Umbilical cord (tissue), 2 donors: ENCODE measurements at places on chromosomes 6 and 20.

DNA sequence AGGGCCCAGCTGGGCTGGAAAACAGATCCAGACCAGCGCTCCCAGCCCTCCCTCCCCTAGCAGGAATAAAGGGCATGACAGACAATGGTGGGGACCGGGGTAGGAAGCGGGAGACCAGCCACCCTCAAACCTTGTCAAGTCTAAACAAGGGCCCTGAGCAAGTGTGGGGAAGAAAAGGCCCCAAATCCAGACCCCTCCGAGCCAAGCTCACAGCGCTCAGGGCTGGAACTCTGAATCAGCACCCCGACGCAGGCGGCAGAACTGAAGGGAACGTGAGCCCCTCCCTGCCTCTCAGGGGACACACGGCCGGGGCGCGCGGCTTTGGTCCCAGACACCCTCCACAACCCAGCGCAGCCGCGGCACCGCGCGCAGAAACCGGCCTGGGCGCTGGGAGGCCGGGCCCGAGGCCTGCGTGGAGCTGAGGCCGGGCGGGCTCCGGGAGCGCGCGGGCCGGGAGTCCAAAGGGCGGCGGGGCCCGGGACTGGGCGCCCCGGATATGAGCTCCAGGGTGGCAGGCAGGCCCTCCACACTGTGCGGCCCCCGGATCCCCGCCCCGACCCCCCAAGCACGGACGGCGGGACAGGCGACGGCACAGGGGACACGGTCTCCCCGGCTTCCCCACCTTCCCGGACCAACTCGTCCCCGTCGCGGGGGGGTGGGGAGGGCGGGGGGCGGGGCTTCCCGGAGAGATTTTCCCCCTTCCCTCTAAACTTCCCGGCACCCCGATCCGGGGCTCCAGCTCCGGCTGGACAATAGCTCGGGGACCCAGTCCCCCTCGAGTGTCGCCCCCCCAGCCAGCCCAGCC, 641 bp downstream of the TEAD3 start:
- DNase-seq, result peak; percentile 64

DNA sequence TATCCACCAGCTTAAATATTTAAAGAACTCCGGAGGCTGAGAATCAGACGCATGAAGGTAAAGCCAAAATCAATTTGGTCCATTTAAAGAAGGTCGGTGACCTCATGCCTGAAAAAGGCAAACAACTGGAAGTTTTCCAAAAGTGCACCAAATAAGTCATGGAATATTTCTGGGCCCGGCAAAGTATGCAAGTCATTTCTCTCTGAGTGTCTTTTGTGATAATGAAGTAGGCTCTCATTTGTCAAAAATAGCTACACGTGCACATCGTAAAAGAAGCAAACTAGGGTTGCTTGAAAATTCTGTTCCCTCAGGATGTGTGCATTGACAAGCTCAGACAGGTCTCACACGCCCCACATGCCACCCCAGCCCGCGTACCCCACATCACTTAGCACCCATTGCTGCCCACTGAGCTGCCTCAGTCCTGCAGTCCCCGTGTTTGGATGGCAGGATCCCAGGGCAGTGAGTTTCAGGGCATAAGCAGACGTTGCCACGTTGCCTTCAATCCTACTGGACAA, 20.5 kb upstream of the PYGB start:
- peak; percentile 45 for DNase-seq

- no peak for DNase-seq
Measured at GRCh38 chr20:25030649-25031207, 27.2 kb downstream of the ACSS1 start.

DNA sequence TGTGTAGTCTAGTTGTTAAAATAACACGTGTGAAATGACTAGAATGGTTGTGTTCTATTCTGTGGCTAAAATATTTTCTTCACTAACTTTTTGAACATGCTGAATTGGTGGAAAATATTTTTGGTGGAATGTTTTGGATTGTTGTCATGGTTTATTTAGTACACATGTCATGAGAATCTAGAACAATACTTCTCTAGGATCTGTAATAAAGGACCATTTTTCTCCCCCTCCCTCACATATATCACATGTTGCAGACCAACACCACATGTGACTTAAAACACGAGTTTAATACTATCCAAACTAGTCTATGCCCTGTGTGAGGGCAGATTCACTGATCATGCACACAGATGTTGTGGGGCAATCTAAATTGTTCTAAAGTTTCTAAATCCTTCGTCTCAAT, 29.2 kb downstream of the FIG4 start:
- DNase-seq, result no peak

GRCh38 chr6:3162565-3163247, 5.4 kb upstream of the TUBB2A start:
- peak; percentile 81 for DNase-seq

GRCh38 chr20:9306521-9306920, 207.9 kb upstream of the LAMP5 start:
- no peak for DNase-seq

DNA sequence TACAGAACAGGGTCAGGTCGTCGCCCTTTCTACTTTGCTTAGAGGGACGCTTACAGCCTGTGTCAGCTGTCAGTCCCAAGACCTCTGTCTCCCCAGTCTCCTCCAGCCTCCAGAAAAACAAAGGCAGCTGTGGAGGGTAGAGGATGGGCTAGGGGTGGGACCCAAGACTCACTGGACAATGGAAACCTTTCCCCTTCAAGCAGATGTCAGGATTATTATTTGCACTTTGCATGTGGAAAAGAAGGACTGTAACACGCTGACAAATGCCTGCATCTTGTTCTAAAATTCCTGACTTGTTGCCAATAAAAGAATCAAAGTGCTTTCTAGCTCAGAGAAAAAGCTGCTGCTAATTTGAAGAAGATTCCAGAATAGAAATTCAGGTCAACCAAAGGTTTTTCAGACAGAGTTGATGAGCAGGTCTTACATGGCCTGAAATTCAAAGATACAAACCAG, 58.7 kb downstream of the SNX5 start:
- peak; percentile 73 for DNase-seq

GRCh38 chr6:162906479-162906878, 178.7 kb downstream of the PACRG start:
- no peak for DNase-seq

GRCh38 chr6:81381382-81381916, 371.0 kb downstream of the TENT5A start:
- DNase-seq, result no peak

- no peak for DNase-seq
Measured at GRCh38 chr20:12927489-12927888, 81.3 kb upstream of the SPTLC3 start.

- DNase-seq, result no peak
Measured at GRCh38 chr6:26118999-26119398, 31.8 kb downstream of the HFE start.

DNA sequence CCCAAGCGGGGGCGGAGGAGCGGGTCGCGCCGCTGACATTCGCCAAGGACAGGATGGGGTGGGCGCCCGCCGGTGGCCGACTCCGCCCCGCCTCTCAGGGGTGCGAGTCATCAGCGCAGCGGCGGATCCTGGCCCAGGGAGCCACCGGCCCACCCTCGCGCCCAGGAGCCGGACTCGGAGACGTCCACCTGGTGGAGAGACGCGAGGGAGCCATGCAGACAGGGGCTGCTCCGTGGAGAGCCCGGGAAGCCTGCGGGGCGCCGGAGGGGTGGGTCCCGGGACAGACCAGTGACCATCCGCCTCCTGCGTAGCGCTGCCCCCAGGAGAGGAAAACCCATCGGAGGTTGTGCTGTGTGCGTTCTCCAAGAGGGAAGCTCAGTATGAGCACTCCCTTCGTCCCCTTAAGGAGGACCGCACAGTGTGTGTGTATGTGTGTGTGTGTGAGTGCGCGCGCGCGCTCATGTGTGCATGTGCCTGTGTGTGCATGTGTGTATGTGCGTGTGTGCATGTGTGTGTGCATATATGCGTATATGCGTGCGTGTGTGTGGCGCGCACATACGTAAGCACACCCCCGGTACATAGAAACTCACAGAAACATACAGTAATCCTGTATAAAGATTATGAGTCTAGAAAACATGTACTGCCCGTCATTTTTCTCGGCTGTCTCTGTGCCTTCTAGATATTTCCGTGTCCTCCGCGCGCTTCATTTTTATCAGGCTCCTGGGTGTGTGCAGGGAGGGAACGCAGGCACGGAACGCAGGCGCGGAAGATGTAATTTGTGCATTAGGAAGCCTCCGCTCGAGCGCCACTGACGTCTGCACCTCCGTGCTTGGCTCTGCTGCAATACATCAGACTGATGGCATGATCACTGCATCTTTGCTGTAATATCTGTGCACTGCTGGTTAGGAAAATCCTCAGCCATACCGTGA, 158.9 kb downstream of the TBXT start:
- peak; percentile 71 for DNase-seq

GRCh38 chr6:118788702-118789101, 105.2 kb upstream of the ASF1A start:
- DNase-seq, result no peak

- DNase-seq, result no peak
Measured at GRCh38 chr6:166325383-166326042, 16.8 kb downstream of the SFT2D1 start.

GRCh38 chr20:43820731-43821330, 93.8 kb upstream of the TOX2 start:
- no peak for DNase-seq

DNA sequence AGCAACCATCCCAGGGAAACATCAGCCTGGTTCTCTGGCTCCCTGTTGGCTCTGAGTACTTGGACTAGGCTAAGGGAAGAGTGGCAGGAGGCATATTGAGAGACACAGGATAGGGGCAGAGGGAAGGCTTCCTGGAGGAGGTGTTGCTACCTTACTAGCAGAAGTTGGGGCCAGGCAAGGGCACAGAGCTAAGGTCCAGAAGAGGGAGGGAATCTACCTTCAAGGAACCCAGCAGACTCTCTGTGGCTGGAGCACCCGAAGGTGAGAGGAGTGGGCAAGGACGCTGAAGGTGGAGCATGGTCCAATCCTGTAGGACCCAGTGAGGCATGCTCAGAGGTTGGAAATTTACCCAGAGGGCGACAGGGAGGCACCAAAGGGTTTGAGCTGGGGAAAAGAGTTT, 191.9 kb downstream of the TFAP2C start:
- DNase-seq, result no peak

DNA sequence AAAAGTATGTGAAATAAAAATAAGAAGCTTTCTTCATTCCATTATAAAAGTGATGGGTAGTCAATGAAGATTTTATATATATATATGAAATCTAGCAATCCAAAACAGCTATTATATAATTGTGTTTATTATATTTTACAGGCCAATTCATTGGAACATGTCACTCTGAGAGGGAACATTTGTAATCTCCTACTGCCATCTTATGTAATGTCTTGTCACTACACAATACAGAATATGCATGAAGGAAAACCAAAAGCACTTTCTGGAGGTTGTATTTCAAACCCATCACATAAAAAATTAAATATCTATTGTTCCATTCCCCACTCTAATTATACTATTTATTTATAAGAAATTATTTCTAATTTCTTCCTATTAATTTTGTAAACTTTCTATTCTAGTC, 31.5 kb upstream of the IRAK1BP1 start:
- no peak for DNase-seq

DNA sequence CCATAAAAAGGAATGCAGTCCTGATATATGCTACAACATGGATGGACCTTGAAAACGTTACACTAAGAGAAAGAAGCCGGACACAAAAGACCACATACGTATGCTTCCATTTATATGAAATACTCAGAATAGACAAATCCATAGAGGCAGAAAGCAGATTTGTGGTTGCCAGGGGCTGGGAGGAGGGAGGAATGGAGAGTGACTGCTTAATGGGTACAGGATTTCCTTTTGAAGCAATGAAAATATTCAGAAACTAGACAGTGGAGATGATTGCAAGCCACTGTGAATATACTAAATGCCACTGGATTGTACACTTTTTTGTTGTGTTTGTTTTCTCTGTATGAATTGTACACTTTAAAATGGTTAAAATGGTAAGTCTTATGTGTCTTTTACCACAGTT, 29.4 kb upstream of the CDKN1A start:
- DNase-seq, result no peak

DNA sequence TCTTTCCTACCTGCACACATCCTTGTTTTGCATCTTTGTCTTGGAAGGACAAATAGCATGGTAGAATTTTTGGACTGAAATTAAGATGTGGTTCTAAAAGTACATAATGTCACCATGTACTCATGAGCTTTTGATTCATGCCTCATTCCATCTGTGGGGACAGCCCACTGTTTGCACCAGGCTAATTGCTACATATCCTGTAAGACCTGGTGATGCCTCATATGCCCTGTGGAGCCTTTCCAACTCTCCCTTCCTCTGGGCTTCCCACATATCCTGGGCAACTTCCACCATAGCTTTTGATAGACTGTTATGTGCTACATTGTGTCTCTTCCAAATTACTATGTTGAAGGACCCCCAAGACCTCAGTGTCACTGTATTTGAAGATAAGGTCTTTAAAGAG, 213.6 kb upstream of the PREP start:
- no peak for DNase-seq

DNA sequence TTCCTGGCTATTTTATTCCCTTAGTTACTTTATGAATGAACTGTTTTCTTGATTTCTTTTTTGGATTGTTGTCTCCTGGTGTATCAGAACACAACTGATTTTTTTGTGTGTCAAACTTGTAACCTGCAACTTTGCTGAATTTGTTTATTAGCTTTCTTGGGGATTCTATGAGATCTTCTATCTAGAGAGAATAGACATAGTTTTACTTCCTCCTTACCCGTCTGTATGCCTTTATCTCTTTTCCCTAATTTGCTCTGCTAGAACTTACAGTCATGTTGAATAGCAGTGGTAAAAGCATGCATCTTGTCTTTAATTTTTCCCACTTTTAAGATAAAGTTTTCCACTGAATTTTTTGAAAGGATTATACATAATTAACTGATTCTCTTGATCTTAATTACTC, 13.2 kb downstream of the RNF146 start:
- DNase-seq, result no peak

- DNase-seq, result peak; percentile 36
Measured at GRCh38 chr6:158897236-158897635, 78.1 kb upstream of the EZR start.

DNA sequence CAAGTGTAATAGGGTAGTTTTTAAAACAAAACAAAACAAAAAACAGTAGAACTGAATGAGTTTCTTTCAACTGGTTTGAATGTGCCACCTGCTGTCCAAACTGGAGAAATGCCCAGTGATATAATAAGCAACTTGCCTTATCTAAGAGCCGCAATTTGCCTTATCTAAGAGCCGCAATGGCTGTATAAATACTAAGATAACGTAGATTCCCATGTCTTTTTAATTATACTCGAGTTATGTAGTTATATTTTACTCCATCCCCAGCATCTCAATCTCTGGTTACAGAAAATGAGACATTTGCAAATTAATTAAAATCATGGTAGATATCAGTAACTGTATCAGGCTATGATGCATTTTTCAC, 67.2 kb downstream of the RPP40 start:
- peak; percentile 61 for DNase-seq
